Chondrocyte (in vitro differentiated cells): ENCODE measurements at places on chromosomes 5 and 9. TPM values are rescaled to one million over a fixed set of nuclear protein-coding genes. Genes with fewer than 3 reads are reported as not detected.

ARL14EPL gene
- not detected in 3 replicates for total RNA-seq

ADAM19 gene
- total RNA-seq: 43.5 to 125 TPM (median 125 TPM) in 3 replicates

CD14 gene
- total RNA-seq: not detected in 3 replicates

ADAMTS6 gene
- 20.0 to 30.1 TPM (median 21.5 TPM) in 3 replicates for total RNA-seq

INSL4 gene
- total RNA-seq: not detected in 3 replicates

MCC gene
- 13.2 to 18.6 TPM (median 15.0 TPM) in 3 replicates for total RNA-seq

PCDHA3 gene
- 0.19 to 0.28 TPM (median 0.20 TPM) in 3 replicates for total RNA-seq

NINJ1 gene
- 31.5 to 35.4 TPM (median 33.6 TPM) in 3 replicates for total RNA-seq

GM2A gene
- 21.4 to 29.1 TPM (median 21.7 TPM) in 3 replicates for total RNA-seq

GGTA1 gene
- total RNA-seq: 0.46 to 3.2 TPM (median 2.5 TPM) in 3 replicates

FGF10 gene
- total RNA-seq: not detected in 3 replicates

GPX3 gene
- total RNA-seq: 1.5 to 5.3 TPM (median 4.9 TPM) in 3 replicates

AQP3 gene
- total RNA-seq: 3.6 to 4.0 TPM (median 3.6 TPM) in 3 replicates

PPP3R2 gene
- total RNA-seq: not detected in 3 replicates

SPATA31C1 gene
- total RNA-seq: not detected in 3 replicates

NR4A3 gene
- 0.34 to 1.3 TPM (median 1.2 TPM) in 3 replicates for total RNA-seq

RGS14 gene
- total RNA-seq: 6.8 to 11.6 TPM (median 10.1 TPM) in 3 replicates

SLC36A3 gene
- total RNA-seq: not detected in 3 replicates

PCDHA1 gene
- total RNA-seq: not detected in 3 replicates

CMYA5 gene
- total RNA-seq: 0.36 to 0.60 TPM (median 0.58 TPM) in 3 replicates
